SHP77 treated with DMSO at 0.1 percent for 48 hours (cell line): ENCODE measurements at places on chromosomes 5 and 9.
A peak's percentile ranks its signal among the peaks of the same experiment; 100 is the strongest.

DNA sequence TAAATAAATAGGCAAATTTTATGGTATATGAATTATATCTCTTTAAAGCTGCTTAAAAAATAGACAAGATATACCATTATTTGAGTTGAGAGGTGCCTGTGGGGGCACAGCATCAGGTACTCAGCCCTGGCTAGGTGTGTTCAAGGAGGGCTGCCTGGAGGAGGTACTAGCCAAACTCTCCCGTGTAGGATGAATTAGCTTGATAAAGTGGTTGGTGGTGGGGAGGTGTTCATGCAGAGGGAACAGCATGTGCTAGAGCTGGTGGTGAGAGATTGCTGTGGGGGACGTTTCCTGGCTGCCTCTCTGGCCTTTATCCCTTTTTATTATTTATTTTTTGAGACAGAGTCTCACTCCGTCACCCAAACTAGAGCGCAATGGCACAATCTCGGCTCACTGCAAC is 23.2 kb upstream of the NCS1 start:
- no peak for DNase-seq

DNA sequence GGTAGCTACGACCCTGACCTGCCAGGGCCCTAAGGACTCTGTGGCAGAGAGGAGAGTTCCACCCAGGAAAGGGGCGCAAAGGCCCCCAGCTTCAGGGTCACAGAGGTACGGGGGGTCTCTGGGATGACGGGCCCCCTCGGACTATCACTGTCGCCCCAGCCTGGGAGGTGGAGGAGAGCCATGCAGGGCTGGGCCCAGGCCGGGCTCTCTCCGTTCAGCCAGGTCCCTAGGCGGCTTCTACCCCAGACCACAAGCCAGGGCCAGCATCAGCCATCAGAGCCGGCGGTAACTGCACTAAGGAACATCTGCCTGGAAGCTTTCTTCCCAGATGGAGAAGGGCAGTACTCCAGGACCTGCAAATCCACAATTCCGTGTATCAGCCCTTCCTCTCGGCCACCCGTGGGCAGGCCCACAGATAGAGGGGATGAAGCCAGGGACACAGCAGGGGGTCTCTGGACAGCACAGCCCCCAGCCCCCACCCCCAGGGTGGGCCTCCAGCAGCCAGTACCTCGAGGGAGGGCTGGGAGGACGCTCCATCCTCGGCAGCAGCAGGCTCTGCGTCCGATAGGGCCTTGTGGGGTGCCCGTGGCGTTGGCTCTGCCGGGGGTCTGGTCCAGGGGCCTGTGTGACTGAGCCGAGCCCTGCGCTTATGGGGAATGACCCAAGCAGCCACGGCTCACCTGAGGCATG is 38.4 kb downstream of the NACC2 start:
- DNase-seq = no peak

DNA sequence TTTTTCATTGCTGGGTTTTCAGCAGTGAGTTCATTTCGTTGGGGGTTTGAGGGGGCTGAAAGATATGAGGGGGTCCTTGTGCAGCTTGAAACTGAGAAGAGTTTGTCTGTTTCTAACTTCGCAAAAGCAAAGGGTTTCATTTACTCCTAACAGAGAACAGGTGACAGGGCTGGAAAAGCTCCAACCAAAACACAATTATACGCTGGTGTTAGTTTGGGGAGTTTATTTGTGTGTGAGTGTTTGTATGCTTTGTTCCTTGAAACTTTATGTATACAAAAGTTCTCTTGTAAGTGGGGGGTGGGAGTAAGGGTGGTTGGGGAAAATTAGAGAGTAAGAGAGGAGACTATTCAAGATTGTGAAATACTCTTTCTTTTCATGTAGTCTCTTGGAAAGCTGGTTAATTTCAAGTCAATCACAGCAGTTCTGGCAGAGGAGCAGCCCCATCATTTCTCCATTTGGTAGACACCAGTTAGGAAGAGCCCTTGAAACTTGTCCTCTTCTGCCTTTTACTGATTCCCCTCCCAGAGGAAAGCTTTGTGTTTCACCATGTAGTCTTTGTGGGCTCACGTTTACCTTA is 881 bp downstream of the TNFAIP8 start:
- DNase-seq = no peak

GRCh38 chr5:154756868-154757813 is 2.0 kb downstream of the LARP1 start:
- DNase-seq = no peak

DNA sequence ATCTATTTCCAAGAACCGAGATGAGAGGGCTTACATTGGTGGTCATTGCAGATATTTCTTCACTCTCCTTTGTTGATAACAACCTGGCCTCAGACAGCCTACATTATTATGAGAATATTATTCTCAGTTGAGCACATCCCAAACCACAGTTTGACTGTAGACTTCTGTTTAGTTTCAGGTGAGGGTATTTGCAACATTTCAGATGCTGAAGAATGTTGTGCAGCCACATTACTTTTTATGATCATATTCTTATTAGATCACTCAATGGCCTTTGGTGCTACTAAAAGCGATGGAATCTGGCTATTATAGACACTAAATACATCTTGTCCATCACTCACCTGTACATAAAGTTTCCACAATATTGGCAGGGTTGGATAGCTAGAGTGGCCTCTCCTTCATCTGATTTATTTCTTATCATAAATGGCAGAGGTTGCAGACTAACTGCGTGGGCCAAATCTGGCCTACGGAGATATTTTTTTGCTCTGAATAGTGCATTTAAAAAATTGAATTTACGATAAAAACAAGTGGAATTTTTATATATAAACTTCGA is 26.2 kb upstream of the RICTOR start:
- DNase-seq = no peak

DNA sequence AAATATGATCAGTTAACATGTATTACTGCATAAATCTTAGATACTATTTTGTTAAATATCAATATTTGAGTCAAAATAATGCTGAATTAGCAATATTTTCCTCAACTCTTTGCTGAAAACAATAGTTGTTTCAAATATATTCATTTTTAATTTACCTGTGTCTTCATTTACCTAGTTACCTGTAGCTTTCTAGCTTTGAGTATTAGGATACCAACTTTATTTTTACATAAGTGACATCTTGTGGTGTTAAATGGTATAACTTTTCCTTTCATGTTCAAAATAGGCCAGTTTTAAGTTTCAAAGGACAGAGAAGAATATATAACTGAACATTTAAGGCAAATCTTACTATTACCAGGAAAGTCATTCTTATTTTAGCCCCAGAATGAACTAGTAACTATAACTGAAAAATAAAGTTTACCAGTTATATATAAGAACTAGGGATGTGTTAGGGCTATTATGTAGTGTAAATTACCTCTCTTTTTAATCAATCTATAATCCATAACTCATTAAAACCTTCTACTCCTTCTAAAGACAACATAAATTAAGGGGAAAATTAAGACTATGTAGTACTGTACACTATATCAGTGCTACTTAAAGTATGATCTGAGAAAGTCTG is 25.3 kb downstream of the AP3B1 start:
- peak; percentile 2 for DNase-seq

- DNase-seq = no peak
Measured at GRCh38 chr9:137048655-137049543, 2.9 kb upstream of the NPDC1 start.

DNA sequence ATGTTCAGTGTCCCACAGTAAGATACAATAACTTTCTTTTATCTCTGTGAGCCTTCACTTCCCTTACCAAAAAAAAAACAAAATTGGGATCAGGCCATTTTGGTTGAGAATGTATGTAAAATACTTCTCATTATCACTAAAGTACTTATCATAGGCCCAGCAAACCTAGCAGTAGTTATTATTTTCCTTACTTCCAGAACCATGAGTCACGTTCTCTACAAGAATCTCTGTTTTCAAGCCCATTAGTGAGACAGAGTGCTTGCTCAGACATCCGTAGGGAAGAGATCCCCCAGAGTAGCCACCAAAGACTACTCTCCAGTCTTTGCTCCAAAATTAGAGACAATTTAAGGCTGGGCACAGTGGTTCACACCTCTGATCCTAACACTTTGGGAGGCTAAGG is 103.9 kb upstream of the NR5A1 start:
- DNase-seq = no peak

DNA sequence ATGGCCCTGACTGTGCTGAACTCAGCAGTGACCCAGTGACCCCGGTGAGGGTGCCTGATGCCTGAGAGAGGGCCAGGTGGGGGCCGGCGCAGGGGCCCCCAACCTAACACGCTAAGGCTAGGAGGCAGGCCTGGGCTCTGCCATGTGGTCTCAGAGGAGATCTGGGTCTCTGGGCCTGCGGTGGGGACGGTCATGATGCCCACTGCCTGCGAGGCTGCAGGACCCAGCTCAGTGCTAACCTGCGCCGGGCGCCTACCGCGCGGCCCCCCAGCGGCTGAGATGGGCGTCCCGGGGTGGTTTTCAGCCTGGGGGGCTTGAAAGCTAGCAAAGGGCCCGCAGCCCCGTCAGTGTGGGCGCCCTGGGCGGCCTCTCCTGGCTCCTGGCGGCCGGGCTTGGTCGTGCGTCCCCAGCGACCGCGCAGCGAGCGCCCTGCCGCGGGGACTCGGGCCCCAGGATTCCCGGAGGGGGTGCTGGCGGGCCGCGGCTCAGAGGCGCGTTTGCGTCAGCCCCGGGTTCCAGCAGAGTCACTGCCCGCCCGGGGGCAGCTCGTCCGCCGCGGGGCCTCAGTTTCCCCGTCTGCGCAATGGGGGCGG is 2.5 kb downstream of the EGFL7 start:
- DNase-seq = no peak

GRCh38 chr5:58687595-58687994 is 104.7 kb downstream of the RAB3C start:
- DNase-seq = no peak

DNA sequence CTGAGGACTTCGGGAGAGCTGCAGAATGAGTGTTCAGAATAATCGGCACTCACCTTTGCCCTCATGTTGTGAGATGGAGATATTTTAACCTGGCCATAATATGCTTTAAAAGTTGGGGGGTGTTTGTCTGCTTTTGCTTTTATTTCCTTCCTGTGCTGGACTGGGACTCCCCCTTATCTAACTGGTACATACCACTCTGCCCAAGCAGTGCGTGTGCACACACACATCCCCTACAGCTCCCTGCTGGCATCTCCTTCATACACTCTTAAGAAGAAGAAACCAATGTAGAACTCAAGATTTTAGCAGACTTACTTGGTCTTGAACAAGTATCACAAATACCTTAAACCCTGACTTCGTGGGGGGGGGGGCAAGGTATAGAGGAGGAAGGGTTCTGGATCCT is 146.2 kb upstream of the DMRT1 start:
- DNase-seq = no peak

DNA sequence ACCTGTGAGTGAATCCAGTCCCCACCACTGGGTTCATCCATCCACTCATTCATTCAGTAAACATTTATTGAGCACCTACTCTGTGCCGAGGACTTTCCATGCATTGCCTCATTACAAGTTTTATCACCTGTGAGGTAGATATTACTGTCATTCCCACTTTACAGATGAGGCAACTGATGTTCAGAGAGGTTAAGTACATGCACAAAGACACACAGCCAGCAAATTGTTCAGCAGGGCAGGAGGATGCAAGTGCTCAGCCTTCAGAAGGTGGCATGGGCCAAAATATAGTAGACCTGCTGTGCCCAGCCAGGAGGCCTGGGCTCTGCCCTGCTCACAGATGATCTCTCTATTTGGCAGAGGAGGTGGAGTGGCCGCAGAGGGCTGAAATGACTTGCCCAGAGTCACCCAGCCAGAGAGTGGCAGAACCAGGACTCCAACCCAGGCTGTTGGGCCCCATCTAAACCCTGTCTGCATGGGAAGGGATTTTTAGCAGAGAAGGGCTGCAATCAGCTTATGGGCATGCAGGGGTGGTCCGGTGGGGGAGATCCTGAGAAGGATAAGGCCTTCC is 7.6 kb upstream of the NEURL1B start:
- DNase-seq = no peak

DNA sequence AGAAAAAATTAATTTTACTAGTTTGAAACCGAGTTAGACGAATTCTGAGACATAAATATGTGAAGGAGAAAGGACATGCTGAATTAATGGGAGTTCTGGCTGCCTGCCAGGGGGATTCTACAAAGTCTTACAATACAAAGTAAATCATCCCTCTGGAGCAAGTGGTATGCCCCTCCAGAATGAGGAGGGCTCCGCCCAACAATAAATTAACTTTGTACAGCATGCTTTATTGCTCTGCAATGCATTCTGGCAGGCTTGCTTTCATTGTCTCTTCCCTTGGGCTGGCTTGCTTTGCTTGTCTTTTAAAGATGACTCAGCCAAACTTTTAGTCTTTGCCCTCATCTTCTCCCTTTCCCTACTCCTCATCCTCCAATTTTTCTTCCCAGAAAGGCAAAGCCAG is 11.7 kb upstream of the PCDHB1 start:
- DNase-seq = peak; percentile 56

GRCh38 chr9:92605224-92605623 is 64.7 kb downstream of the IPPK start:
- no peak for DNase-seq

GRCh38 chr9:92561374-92562330 is 25.9 kb upstream of the ECM2 start:
- DNase-seq = no peak

GRCh38 chr9:110538647-110539041 is 40.9 kb downstream of the SVEP1 start:
- DNase-seq = no peak

DNA sequence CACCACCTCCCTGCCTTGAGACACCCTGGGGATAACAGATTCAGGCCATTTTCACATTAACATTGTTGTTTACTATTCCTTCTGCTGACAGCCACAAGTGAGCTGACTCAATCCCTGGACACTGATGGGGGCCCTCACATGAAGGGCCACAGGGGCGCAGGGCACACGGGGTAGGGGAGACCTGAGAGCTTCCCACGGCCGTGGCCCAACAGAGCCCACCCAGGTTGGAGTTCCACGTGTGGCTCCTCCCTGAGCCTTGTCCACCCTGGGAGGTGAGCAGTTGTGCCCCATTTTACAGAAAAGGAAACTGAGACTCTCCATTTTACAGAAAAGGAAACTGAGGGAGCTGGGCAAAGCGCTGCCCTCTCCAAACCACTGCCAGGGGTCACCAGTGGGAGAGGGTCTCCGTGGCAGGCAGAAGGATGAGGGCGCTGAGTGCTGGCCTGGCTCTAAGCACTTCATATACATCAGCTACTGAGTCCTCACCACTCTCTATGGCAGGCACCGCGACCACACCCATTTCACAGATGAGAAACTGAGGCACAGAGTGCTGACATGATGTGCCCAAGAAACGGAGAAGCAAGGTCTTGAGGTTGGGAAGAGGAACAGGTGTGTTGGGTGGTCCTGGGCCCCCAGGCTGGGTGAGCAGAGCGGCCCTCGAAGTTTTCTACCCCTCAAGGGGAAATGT is 2.3 kb downstream of the NINJ1 start:
- DNase-seq = no peak

- DNase-seq = no peak
Measured at GRCh38 chr5:66333192-66333591, 189.1 kb downstream of the SREK1 start.

- no peak for DNase-seq
Measured at GRCh38 chr9:37840560-37841194, 40.1 kb downstream of the DCAF10 start.

DNA sequence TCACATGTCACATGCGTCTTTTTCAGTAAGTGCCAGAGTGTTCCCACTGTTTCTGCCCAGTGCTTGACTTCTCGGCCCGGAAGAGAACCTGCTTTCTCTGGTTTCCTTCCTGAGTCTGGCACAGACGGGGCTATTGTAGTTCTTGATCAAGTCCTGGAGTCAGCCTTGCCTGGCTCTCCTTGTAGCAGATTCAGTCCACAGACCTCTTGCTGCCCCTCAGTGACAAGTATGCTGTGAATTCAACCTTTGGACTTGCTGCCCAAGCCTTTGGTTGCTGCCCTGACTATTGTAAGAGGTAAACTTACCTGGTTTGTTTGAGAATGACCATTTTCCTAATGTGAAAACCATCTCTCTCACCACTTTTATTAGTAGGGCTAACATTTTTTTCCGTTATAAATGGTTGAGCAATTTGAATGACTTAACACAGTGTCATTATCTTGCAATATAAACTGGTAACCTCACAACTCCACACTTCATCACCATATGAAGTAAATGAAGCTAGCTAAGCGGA is 24.7 kb downstream of the ZBTB34 start:
- DNase-seq = no peak
